ENCODE measurements at places on chromosomes 3 and 15. TPM values are rescaled to one million over a fixed set of nuclear protein-coding genes. Genes with fewer than 3 reads are reported as not detected.

MYZAP gene
- 0.24 TPM for total RNA-seq

MAP1A gene
- total RNA-seq = 1.6 TPM

GOLGA6A gene
- not detected for total RNA-seq

TF gene
- not detected for total RNA-seq

FYCO1 gene
- total RNA-seq = 6.4 TPM

DNA sequence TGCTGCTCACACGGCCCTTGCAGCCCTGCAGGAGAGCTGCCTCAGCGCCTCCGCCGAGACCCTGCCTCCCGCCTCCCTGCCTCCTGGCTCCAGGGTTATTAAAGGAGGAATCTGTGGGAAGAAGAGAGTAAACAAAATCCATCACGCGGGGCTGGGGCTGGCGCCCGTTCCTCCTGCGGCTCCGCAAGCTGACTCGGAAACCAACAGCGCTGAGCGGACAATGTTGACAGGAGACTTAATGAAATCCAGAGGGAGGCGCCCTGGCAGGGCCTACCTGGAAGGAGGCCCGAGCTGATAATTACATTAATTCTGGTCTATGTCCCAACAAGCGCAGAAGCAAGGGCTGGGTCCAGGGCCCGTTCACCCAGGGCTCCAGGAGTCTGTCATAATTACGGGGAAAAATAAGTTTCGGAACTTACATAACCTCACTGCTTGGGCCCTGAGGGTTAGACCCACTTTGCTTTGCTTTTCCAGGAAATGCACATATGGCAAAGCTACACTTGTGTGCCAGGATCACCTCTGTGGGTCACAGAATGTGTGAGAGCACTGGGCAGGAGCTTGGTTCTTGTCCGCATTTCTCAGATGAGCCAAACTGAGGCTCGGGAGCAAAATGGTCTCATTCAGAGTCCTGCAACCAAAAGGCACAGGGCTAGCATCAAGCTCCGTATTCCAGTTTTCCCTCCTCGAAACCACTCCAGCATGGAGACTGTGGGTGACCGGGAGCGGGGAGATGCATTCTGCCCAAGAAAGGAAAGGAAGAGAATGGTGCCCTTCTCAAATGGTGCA lies 43.8 kb upstream of the SLC6A6 start:
- DNase-seq = no peak

DNA sequence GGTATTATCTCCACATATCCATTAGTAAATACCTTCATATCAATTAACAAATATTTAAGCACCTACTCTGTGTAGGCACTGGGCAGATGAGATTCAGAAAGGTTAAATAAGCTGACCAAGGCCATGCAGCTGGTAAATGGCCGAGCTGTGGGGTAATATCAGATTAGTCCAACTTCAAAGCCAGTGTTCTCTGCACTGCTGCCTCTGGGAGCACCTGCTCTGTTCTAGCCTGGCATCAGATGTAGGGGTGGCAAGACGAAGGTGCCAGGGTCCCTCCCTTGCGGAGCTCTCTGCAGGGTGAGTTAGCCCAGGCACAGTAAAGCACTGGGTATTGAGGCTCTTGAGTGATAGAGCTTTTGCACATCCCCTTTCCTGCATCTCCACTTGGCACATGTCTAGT lies 5.5 kb downstream of the TATDN2 start:
- DNase-seq = no peak

DNA sequence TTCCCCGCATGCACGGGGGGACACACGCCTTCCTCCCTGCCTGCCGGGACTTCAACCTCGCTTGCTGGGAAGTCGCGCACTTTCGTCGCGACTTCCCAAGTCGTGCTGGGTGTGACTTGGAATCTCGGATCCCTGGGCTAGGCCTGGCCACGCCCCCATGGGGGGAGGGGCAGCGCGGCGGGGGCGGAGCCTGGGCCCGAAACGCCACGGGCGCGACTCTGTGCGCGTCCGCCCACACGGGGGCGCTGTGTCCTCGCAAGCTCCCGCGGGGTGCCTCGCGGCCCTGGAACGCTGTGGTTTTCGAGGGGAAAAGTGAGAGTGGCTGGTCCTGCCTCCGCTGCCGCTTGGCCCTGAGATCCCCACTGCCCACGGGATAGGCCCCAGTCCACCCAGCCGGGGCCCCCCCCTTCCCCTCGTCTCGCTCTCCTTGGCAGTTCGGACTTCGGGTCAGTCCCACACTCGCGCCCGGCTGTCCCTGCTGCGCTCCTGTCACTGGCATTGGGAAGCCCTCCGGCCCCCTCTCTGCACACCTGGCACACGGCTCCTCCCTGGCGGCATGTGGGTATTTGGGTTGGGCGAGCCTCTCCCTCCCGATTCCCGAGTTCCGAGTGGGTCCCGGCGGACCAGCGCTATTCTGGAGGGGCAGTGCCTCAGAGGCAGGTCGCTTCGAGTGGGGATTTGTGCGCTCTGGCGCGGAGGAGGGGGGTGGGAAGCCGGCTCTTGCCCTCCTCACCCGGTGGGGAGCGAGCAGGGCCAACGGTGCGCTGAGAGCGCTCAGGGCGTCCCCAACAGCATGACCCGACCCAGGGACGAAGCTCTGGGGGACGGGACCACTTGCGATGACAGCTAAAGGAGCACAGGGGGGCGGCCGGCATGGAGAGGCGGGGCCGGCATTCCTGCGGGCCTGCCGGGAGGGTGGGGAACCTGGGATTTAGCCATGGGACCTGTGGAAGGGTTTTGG lies 23.6 kb downstream of the SEC61A1 start:
- peak; percentile 63 for DNase-seq

DNA sequence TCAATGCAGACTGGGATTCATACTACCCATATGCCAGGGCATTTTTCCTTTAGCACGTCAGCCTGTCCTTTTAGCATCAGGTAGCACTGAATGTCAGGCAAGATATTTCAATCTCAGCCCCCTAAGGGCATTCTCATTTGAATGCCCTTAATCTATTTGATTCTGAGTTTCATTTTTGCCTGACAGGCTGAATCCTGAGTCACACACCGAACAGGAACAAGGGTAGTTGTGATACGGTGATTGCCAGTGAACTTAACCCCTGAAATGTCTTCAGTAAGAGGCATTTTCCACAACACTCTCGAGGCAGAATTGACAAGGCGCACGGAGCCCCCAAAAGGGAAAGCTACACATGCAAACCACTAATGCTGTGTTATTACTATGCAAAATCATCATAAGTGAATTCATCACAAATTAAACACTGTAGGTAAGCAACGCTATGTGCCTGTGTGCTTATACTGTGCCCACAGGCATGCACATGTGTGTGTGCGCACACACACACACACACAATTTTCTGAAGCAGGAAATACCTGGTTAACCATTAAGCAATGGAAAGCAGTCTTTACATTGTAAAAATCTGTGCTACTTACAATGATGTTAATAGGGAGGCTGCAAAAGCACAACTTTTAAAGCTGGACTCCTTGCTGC lies 130.4 kb downstream of the ZNF385D start:
- no peak for DNase-seq

DNA sequence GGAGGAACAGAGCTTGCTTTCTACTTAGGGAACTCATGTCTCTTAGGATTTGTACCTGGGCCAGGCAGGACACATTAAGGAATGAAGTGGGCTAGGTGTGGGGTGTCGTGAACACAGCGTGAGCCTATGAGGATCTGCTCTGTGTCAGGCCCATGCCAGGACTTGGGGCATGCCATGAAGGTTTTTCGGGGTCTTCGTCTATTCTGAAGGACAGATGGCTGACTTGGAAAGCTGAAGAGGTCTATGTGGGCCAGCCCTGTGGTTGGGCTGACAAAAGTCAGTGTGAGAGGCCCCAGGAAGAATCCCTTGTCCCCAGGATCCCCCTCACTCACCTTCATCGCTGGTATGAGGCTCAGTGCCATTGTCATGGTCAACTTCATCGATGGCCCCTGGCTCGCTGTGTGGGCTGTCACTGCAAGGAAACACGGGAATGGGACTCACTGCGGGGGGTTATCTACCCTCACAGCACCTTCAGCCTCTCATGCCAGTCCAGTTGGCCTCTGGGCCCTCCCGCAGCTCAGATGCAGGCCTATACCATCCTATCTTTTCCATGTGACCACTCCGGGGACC lies 46.8 kb upstream of the RAD18 start:
- no peak for DNase-seq
